ENCODE measurements at places on chromosomes 16 and 17.

GRCh38 chr17:42266918-42267766 is 9.0 kb downstream of the STAT5B start:
- H3K27me3 ChIP-seq = no peaks in the 10 kb centered on the region
- peak overlapping the region; percentile 67 for H3K27ac ChIP-seq
- peaks cover 46% of the 10 kb centered on the region for H3K4me1 ChIP-seq
- H3K4me3 ChIP-seq = no peak overlapping the region
- no peaks in the 10 kb centered on the region for H3K36me3 ChIP-seq

DNA sequence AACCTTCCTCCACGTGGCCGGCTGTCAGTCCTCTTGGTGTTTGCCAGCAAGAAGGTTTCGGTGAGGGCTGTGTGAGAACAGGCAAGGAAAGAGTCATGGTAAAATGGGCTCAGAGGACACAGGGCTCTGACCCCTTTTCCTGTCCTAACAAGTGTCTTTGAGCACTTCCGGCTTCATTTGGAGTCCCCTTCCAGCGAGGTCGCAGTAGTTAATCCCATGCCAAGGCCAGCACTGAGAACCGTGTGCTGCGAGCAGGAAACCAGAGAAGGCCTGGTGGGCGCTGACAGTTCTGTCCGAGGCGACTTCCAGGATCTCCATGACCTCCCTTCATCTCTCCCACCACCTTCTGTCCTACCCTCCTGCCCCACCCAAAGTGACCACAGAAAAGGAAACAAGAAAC is 168.1 kb downstream of the ZFHX3 start:
- H3K27ac ChIP-seq = peak overlapping the region; percentile 14
- H3K4me3 ChIP-seq = no peak overlapping the region
- peaks cover 11% of the 10 kb centered on the region for H3K4me1 ChIP-seq
- no peak for DNase-seq
- H3K36me3 ChIP-seq = no peaks in the 10 kb centered on the region
- H3K27me3 ChIP-seq = no peaks in the 10 kb centered on the region

GRCh38 chr17:17156511-17156910 is 49.6 kb downstream of the PLD6 start:
- H3K4me1 ChIP-seq = peaks cover 13% of the 10 kb centered on the region
- H3K27ac ChIP-seq = no peak overlapping the region
- H3K36me3 ChIP-seq = peaks cover 100% of the 10 kb centered on the region
- H3K27me3 ChIP-seq = no peaks in the 10 kb centered on the region
- no peak overlapping the region for H3K4me3 ChIP-seq
- DNase-seq = no peak

- DNase-seq = no peak
- H3K4me1 ChIP-seq = peaks cover 3% of the 10 kb centered on the region
- no peak overlapping the region for H3K27ac ChIP-seq
- no peak overlapping the region for H3K4me3 ChIP-seq
- peaks cover 19% of the 10 kb centered on the region for H3K27me3 ChIP-seq
These were observed 3.4 kb downstream of the KRT36 start for GRCh38 chr17:41486316-41486715.

DNA sequence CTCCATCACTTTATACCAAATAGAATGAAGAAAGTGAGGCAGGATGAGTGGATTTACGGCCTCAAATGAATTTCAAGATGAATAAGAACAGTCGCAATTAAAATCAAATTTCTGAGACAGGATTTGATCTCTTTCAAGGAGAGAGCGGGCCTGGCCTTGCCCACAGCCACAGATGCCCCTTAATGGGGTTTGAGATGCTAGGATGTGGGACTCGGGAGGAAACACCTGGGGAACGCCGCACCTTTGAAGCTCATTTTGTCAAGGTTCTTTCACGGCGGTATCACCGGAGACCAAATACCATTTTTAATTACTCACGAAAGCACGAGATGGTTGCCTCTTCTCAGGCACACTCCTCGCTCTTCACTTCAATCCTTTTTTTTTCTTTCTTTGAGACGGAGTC is 178.1 kb upstream of the SDK2 start:
- peaks cover 3% of the 10 kb centered on the region for H3K4me1 ChIP-seq
- peaks cover 42% of the 10 kb centered on the region for H3K27me3 ChIP-seq
- DNase-seq = no peak
- H3K27ac ChIP-seq = no peak overlapping the region

DNA sequence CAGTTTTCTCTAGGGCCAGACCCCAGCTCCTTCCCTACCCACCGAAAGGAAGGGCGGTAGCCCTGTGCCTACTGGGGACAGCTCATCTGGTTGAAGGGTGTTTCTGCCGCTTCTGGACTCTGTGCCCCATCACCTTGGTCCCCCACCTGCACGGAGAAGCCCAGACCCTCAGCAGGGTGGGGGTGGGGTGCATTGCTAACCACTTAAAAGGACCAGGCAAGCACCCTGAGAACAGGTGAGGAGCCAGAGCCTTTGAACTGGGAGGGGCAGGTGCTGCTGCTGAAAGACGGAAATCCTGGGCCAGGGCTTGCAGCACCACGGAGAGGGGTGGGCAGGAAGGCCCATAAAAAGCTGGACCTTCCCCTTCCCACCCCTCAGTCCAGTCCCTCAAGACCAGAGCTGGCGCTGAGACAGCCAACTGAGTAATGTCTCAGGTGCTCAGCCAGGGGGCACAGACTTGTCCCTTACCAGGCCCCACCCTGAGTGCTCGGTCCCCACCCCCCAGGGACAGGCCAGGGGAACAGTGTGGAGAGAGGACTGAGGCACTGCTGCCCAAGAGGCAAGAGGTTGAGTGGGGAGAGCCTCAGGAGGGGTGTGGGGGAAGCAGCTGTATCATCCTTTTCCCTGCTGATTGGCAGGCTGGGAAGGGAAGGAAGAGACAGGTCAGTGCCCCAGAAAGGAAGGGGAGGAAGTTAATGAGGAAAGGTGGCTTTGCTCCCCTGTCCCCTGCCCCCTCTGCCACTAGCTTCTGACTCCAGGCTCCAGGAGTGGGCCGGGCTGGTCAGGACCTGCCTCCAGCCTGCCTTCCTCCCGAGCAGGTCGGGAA is 10.9 kb upstream of the SP2 start:
- no peak overlapping the region for H3K27ac ChIP-seq
- peaks cover 44% of the 10 kb centered on the region for H3K4me1 ChIP-seq

All from spleen (tissue), 13 donors.